ENCODE measurements at places on chromosomes 12 and 14.

GRCh38 chr14:91298576-91298975, 54.1 kb upstream of the GPR68 start:
- DNase-seq, result no peak

GRCh38 chr12:101691503-101692096, 5.8 kb upstream of the CHPT1 start:
- no peak for DNase-seq

DNA sequence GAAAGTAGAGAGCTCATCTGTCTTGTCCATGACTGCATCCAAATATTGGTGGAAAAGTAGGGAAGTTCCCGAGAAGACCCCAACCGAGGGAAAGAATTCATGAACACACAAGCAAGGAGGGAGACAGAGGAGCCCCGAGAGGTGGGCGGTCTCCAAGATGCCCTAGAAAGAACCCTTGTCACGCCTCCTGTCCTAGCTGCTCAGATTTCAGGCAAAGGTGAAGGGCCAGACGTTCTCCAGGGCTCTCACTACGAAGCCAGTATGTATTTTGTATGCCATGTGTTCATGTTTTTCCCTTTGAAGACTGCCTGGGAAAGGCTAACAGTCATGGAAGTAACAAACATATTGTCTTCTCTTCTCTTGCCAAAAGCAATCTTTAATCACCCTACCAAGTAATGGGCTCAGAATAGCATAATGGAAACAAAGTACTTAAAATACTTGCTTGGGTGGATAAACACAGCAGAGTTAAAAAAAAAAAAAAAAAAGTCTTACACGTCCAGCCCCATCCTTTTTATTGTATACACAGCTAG, 99.2 kb upstream of the TBX3 start:
- no peak for DNase-seq

DNA sequence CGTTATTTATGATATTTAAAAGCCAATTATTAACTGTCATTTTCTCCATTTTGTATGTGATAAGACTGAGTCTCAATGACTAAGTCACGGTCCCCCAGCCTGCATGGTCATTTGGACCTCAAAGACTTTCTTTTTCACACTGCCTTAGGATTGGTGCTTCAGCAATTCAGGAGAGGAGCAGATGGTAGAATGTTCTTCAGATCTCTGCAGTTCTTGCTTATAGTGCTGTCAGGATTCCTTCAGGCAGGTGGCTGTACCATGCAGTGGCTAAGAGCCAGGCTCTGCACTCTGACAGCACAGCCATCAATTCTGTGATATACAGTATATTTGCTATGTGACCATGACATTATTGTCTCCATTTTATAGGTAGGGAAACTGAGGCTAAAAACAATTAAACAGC, 18.7 kb downstream of the SSPN start:
- DNase-seq, result no peak
